ENCODE measurements at places on chromosomes 4 and X.

DNA sequence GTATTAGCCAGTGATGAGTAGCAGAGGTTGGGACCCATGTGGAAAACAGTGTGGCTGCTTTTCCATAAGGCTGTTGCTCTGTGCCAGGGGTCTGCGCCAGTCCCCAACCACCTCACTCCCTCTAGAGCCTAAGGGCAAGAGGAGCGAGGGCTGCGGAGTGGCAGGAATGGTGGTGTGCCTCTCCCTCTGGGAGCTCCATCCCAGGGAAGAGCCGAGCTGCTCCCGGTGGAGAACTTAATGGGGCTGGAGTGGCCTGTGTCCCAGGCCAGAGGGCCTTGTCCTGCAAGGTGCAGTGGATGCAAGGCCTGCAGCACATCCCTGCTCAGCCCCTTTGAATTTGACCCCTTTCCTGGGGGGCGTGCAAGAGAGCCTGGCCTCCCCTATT lies 105.4 kb upstream of the GRXCR1 start:
- no peak for DNase-seq

GRCh38 chr4:178809921-178810320 lies 1367.7 kb upstream of the AGA start:
- no peak for DNase-seq

DNA sequence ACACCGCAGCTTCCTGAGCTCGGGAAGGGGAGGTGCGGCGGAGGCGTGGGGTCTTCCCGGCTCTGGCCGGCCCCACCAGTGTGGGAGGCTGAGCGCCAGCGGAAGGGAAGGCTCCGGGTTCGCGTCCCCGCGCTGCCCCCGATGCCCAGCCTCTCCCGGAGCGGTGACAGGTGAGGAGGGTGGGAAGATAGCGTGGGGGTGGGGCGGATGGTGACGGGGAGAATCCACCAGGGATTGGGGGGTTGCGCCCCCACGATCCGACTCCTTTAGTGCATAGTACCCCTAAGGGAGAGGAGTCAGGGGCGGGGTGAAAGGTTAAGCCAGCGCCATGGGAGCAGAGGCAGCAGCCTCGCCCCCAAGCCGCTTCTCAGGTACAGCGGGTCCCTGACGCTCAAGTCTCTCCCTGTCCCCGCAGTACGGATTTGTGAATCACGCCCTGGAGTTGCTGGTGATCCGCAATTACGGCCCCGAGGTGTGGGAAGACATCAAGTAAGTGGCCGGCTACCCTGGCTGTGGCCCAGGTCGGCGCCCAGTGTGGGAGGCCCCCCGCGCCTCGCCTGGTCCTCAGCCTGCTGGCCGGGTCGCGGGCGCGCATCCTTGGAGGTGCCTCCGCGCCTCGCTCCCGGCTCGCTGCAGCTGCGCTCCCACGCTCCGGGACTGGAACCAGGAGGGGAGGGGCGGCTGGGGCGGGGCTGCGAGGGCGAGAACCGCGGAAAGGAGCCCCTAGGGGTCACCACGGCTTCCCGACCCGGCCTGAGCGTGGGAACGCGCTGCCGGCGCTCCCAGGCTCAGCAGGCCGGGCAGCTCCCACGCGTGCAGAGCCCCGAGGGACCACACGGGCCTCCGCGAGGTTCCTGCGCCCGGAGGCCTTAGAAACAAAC lies 791 bp downstream of the GUCY1B1 start:
- no peak for DNase-seq

- DNase-seq, result no peak
Measured at GRCh38 chr4:8191136-8191747, 7.8 kb upstream of the SH3TC1 start.

DNA sequence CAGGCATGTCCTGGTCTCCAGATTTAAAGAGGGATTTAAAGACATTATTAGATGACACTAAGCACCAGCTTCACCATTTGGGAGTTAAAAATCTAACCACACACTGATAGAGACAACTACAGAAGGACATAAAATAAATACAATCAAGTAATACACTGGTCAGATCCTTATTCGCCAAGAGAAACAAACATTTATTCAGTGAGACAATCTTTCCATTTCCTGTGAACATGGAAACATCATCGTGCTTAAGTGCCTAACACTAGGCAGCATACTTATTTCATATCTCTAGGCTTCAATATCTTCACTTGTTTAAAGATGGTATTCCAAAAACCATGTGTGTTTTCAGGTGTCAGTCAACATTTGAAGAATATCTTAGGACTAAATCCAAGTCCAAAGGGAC lies 103.6 kb downstream of the AREG start:
- no peak for DNase-seq

DNA sequence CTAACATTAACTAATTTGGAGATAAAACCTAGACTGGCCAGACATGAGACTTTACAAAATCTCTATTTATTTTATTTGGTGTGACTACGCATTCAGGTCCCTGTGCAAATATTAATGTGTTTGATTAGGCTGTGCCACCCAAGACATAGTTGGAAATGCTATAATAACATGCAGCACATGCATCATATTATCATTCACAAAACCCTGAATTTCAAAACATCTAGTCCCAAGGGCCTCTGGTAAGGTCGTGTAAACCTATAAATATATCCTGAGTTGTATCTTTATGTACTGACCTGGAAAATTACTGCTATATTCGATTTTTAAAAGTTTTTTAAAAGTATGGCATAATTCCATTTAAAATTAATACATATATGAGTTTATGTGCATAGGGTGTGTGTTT lies 47.1 kb upstream of the FAT4 start:
- no peak for DNase-seq

DNA sequence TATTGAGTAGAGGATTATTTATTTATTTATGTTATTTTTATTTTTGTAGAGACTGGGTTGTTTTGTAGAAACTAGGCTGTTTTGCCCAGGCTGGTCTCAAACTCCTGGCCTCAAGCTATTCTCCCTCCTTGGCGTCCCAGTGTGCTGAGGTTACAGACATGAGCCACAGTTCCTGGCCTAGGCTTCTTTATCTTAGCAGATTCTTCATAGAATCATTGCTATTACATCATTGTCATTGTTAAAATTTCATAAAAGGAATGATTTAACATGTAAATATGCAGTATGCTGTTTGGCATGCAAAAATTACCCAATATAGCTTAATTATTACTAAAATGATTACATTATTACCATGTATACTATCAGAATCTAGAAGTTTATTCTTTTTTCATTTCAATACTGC lies 24.2 kb downstream of the SULT1E1 start:
- DNase-seq, result no peak

DNA sequence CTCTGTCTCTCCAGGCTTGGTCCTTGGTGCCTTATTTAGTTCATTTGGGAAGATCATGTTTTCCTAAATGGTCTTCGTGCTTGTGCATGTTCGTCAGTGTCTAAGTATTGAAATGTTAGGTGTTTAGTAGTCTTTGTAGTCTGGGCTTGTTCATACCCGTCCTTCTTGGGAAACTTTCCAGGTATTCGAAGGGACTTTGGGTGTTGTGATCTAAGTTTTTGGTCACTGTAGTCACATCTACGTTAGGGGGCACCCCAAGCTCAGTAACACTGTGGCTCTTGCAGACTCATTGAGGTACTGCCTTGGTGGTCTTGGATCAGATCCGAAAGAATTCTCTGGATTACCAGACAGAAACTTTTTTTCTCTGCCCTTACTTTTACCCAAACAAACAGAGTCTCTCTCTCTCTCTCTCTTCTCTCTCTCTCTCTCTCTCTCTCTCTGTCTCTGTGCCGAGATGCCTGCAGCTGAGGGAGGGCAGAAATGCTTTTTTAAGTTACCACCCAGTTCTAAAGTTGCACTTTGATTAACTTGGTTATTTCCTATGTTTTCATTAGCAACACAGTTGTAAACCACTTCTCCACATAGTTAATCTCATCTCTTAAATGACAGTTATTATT lies 67.6 kb upstream of the SLC7A3 start:
- no peak for DNase-seq

GRCh38 chrX:103360092-103360491 lies 3.8 kb downstream of the TCEAL9 start:
- no peak for DNase-seq

DNA sequence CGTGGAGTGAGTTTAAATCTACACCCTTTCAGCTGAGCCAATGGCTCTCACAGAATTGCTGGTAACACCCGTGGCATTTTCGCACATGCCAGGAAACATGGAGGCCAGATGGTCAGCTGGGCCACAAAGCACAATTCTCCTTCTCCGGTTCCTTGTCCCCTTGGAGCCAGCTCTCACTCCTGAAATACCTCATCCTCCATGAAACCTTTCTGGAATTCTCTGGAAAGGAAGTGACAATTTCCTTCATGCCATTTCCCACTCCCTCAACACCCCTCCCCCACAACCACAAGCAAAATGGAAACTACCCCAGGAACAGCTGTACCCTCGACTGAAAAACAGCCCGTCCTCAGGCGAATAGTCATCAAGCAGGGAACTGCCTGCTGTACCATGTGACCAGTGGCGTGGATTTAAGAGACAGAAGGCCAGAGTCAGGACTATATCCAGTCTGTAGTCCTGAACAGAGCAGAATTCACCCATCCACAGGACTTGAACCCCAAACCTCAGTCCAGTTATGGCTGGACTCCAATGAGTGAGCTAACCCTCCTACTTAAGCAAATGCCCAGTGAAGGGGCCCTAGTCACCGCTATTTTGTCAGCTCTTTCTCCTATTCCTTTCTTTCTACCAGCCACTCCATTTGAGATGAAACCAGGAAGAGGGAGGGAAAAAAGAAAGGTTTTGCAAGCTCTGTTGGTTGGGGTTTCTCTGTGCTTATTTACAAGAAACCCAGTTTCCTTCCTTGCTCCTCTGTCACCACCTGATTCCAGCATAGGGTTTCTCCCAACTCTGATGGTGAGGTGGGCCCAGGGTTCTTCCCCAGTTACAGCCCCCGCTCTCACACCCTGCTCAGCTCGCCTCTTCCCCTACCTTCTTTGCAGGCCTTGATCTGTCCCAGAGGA lies 24.5 kb downstream of the ELF4 start:
- DNase-seq, result no peak

GRCh38 chr4:51931461-51931860 lies 88.5 kb downstream of the DCUN1D4 start:
- DNase-seq, result no peak

DNA sequence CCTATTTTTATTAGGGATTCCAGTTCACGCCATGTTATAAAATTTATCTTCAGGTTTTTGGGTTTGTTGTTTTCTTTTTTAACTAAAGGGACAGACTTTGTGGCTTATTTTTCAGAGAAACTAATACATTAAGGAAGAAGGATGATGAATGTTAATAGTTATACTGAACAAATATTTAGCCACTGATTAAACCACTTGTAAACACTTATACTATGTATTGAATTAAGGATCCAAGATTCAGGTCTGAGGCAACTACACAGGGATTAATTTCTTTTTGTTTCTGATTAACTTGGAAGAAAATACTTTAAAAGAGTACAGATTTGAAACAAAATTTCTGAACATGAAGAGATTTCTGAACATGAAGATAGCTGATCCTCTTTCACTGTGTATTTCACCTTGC lies 82.8 kb upstream of the NAP1L5 start:
- no peak for DNase-seq

- DNase-seq, result no peak
Measured at GRCh38 chr4:108754327-108754726, 8.5 kb downstream of the ETNPPL start.

GRCh38 chr4:103060453-103061148 lies 16.0 kb downstream of the SLC9B2 start:
- no peak for DNase-seq

- no peak for DNase-seq
Measured at GRCh38 chr4:110296892-110297291, 98.5 kb upstream of the ELOVL6 start.

DNA sequence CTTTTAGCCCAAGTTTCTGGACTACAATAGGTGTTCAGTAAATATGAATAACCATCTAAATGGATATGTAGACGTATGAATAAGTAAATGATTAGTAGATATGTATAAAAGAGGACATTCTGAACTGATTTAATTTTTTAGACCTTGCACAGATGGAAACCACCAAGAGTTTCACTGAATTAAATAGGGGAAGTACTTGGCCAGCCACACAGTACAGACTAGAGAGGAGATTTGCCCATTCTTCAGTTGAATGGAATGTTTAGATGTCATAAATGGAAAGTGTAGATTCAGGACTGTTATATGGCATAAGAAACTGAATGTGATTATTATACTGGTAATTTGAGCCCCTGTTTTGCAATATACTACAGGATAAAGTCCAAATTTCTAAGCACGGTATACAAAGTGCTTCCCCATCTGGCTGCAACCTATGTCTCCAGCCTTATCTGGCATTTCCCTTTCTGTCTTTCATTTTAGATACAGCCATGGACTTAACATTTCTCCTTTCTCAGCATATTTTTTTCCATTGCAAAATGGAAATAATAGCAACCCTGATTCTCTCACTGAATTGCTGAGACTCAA lies 137.8 kb upstream of the HS3ST1 start:
- DNase-seq, result no peak

- no peak for DNase-seq
Measured at GRCh38 chrX:150268839-150269355, 94.2 kb upstream of the MAMLD1 start.

DNA sequence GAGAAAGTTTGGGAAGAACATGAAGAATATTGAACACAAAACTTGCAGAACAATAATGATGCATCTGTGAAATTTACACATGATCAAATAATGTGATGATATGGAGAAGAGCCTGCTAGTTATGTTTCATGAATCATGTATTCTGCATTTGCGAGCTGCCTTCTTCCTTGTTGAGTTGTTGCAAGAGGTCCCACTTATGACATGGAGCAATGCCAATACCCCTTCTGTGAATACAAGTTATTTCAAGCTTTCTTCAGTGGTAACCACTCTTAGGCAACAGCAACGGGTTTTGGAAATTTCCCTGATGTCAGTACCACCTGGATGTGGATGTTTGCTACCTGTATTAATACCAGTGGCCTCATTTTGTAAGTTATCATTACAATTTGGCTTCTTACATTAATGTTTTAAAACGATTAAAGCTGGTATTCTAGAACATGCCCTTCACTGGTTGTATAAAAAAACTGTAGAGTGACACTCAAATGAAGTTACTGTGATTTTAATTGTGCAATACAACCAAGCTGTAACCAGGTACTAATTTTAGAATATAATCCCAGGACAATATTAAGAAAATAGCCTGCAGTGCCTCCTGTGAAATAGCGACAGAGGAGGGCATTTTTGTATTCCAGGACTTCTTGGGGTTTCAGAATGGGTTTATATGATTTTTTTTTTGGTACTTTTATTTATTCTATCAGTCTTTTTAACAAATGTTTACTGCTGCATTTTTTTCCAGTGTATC lies 25.3 kb downstream of the IQCM start:
- DNase-seq, result no peak

DNA sequence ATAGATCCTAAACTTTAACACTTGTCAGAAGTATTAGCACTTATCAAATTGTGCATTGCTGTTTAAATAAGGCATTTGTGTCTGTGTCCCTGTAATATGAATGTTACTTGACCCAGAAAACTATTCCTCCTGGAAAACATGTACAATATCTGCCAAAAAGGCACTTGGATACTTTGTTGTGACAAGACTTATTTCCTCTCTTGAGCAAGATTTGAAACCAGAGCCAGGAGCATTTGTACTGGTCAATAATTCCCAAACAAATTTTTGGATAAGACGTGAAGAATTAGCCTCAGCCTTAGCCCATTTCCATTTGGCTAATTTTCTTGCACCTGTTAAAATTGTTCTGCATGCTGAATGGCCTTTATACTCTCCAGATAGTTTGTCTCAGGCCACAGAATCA lies 176.3 kb upstream of the GK2 start:
- no peak for DNase-seq

Measured in stimulated activated CD4-positive, alpha-beta T cell treated with anti-CD3 and anti-CD28 coated beads, Interleukin-4, amount 100 ng/mL, for 4 hours (primary cell).